Activated CD4-positive, alpha-beta T cell treated with anti-CD3 and anti-CD28 coated beads, Interleukin-2, Interleukin-4, amounts not matched to agents 100 ng/mL and 50 ng/mL, durations not matched to agents 16 hours and 8 hours (primary cell): ENCODE measurements at places on chromosomes 2 and 18.

DNA sequence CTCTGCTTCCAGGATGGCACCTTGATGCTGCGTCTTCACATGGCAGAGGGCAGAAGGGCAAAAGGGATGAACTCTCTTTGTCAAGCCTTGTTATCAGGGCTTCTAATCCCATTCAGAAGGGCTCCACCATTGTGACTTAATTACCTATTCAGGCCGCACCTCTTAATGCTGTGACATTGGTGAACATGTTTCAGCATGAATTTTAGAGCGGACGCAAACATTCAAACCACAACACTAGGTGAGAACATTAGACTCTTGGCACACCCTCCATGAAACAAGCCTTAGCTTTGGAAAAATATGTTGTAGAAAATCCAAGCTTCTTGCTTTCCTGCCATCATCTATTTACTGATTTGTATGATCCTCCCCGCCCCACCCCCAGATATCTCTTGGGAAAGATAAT lies 17.9 kb downstream of the DAW1 start:
- no peak for DNase-seq

GRCh38 chr18:14174706-14175085 lies 42.5 kb upstream of the ZNF519 start:
- no peak for DNase-seq

DNA sequence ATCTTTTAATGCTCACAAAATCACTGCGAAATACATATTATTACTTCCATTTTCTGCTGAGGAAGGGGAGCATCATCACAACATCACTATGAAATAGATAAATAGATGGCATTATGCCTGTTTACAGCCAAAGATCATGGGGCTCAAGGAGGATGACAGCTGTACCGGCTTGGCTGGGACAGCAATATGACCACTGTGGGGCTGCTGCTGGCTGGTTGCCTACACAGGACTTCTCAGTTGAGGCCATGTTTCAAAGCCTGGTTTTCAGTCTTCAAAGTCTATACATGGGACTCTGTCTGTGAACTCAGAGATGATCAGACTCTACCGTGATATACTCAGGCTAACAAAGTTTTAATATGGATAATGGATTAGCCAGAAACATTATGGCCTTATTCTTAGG lies 58.7 kb downstream of the SPATS2L start:
- no peak for DNase-seq

DNA sequence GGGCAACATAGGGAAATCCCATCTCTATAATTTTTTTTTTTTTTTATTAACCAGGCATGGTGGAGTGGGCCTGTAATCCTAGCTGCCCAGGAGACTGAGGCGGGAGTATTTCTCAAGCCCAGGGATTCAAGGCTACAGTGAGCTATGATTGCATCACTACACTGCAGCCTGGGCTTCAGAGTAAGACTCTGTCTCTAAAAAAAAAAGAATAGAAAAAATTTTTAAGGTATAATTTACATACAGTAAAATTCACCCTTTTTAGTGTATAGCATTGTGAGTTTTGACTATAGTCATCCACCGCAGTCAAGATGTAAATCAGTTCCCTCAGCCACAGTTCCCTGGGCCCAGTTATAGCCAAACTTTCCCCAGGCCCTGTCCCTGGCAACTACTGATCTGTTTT lies 57.1 kb upstream of the MSH6 start:
- DNase-seq: no peak

DNA sequence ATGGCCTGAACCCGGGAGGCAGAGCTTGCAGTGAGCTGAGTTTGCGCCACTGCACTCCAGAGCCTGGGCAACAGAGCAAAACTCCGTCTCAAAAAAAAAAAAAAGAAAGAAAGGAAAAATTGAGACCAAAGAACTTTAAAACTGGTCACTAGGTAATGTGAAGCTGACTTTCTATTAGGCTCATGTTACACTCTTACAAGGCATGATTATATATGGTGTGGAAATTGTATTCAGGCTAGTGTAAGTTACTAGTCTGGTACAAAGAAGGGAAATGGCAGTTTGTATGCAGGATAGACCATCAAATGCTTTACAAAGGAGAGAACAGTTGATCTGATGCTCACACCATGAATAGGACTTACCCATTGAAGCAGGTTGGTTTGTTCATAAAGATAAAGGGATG lies 35.4 kb upstream of the ARMC9 start:
- no peak for DNase-seq

DNA sequence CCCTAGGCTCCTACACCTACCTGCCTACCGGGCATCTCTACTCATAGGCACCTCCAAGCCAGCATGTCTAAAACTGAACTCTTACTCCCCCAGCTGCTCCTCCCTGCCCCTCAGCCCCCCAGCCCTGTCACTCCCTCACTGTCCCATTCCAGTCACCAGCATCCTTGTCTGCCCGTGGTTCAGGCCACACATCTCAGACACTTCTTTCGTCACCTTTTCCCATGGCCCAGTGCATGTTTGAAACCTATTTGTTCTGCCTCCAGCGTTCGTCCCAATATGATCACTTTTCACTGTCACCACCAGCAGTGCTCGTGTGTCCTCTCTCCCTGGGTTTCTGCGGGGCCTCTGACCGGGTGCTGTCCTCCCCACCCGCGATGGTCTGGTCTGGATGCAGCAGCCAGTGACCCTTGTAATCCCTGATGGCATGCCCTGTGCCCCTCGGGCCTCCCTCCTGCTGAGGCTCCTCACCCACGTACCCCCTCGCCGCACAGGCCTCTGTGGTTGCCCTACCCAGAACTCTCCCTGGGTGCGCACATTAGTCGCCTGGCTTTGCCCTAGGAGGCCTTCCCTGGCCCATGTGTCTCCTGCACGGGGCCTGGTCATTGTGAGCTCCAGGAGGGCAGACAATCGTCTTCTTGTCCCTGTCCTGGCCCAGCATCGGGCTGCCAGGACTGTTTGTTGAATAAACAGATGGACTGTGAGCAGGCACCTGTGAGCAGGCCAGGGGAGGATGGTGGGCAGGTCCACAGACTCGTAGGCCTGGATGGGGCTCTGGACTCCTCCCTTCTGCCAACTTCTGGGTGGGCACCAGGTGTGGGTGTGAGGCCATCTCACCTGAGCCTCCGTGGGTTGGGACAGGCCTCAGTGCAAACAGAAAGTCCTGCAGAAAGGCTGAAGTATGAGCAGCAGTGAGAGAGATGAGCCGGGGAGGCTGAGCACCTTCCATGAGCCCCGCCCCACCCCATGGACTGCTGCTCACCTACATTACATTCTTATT lies 15.5 kb downstream of the LDLRAD4 start:
- DNase-seq: no peak

- no peak for DNase-seq
Measured at GRCh38 chr2:234970099-234970440, 18.3 kb downstream of the SH3BP4 start.

- no peak for DNase-seq
Measured at GRCh38 chr18:57533006-57533867, 53.3 kb downstream of the FECH start.

GRCh38 chr2:45570671-45571334 lies 40.3 kb downstream of the SRBD1 start:
- DNase-seq: no peak
